ENCODE measurements at places on chromosomes 16 and 17.

- DNase-seq = no peak
These were observed 50.4 kb upstream of the ENPP7 start for GRCh38 chr17:79680318-79680695.

GRCh38 chr17:67911059-67911782 is 85.0 kb downstream of the C17orf58 start:
- no peak for DNase-seq

DNA sequence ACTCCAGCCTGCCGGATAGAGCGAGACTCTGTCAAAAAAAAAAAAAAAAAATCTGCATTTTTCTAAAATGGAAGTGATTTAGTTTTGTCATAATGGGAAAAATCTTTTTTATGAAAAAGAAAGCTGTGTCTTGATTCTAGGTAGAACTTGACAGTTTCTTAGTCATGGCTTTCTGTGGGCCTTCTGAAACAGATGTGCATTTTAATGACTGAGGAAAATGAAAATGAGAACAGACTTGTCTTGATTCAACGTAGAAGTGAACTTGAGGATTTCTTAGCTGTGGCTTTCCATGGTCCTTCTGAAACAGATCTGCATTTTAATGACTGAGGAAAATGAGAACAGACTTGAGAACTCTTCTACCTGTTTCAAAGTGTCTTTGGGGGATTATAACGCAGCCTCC is 171.7 kb downstream of the VPS53 start:
- no peak for DNase-seq

- DNase-seq = peak; percentile 83
These were observed 20.5 kb upstream of the FAAP100 start for GRCh38 chr17:81572563-81573168.

DNA sequence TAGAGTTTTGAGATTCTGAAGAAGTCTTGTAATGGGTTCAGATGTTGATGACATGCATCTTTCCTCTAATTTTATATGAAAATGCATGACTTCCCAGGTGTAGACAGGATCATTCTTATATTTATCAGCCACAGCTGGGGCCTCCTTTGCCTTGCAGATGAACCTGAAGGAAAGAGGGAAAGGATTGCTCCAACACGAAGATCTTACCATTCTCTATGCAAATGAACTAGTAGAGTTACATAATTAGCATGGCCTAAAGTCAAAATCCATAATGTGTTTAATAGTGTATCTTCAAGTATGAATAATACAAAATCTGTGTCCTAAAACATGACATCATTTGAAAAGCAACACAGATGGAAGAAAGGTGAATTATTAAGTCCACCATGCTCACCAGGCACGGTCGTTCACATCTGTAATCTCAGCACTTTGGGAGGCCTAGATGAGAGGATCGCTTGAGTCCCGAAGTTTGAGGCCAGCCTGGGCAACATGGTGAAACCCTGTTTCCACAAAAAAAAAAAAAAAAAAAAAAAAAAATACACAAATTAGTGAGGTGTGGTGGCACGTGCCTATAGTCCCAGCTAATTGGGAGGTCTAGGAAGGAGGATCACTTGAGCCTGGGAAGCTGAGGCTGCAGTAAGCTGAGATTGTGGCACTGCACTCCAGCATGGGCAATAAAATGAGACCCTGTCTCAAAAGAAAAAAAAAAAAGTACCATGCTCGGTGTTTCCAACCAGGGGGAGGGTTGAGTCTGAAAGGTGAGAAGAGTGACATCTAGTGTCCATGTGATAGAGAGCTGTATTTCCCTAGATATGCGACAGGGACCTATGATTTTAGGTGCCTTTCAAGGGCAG is 6.3 kb downstream of the VWA3A start:
- DNase-seq = peak; percentile 23

DNA sequence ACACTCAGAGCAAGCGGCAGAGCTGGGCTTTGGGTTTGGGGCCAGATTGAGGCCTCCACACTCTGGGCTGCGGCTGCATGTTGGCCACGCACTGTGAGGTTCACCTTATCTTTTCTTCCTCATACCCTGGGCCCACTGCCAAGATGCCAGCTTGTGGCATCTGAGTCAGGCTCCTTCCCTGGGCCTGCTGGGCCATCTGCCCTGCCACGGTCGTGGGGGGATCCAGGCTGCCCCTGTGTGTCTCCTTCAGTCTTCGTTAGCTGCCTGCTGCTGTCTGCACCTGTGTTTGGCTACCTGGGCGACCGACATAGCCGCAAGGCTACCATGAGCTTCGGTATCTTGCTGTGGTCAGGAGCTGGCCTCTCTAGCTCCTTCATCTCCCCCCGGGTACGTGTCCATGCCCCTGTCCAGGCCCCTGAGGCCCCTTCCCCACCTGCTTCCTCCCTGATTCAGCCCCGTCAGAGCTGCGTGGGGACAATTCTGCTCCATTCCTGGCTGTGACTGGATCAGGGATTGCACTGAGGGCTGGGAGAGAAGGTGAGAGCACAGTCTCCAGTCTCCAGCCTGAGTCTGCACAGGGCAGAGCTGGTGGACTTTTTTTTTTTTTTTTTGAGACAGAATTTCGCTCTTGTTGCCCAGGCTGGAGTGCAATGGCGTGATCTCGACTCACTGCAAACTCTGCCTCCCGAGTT is 11.2 kb downstream of the SPNS3 start:
- peak; percentile 49 for DNase-seq

DNA sequence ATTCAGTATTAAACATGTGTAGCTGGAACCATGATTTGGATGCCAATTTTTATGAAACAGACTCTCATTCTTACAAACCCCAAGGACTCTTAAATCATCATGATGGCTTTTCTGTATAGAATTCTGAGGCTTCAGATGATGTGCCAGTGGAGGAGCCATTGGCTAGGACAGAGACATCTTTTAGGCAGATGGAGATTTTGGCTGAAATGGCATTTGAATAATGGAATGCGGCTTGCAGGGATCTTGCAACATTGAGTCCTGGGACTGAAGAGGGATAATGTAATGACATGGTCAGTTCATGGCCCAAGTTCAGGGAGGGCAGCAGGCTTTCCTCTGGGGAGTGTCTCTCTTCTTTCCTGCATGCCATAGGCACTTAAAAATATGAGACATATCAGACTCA is 172.4 kb downstream of the ABCA8 start:
- no peak for DNase-seq

DNA sequence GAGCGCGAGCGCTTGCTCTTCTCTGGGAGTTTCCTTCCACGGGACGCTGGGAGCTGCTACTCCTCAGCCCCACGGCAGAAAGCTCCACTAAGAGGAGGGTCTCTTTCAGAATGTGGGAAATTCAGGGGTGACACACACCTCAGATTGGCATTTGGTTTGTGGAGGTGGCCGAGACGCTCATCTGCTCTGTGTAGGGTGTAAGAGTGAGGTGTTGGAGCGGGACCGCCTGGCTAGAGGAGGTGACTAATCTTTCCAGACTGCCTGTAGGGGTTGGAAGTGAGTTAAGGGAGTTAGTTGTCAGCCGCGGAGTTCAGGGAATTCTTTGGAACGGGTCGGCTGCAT is 735 bp downstream of the PSMD11 start:
- DNase-seq = no peak

- DNase-seq = no peak
These were observed 5.3 kb downstream of the GPRC5B start for GRCh38 chr16:19879241-19879792.

GRCh38 chr16:5463820-5464219 is 366.2 kb upstream of the EEF2KMT start:
- DNase-seq = no peak

- no peak for DNase-seq
These were observed 93.3 kb downstream of the RAB11FIP4 start for GRCh38 chr17:31484821-31485220.

GRCh38 chr17:73349138-73349537 is 37.3 kb upstream of the CDC42EP4 start:
- no peak for DNase-seq

GRCh38 chr17:8479431-8479947 is 43.8 kb downstream of the NDEL1 start:
- no peak for DNase-seq

DNA sequence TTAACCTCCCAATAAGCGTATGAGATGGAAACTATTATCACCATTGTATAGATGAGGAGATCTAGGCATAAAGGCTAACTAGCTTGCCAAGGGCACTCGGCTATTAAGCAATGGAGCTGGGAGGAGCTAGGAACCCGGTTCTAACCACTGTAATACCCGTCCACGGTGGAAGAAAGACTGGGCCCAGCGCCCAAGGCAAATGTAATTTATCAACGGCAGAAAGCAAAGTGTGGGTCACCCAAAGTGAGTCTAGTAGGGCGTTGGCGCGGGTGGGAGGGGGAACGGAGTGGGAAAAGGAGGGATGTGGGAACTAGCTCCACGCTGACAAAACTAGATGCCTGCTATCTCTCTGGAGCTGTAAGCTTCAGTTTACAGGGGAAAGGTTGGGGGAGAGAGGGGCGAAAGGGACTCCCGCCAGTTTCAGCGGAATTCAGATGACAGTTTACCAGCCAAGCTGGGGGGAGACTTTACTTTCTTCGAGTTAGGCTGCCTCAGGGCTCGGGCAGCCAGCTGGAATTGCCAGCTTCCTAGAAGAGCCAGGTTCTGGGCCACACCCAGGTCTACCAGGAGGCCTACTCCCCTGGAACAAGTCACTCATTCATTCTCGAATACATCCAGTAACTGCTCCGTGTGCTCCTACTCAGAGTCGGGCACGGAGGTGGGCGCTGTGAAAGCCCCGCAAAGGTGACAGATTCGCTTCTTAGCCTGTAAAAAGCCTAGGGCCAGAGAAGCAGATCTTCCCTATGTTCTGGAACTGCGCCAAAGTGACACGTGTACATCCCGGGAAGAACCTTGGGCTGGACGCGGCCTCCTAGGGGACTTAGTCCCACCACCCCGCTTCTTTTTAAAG is 837 bp downstream of the LRRC59 start:
- no peak for DNase-seq

DNA sequence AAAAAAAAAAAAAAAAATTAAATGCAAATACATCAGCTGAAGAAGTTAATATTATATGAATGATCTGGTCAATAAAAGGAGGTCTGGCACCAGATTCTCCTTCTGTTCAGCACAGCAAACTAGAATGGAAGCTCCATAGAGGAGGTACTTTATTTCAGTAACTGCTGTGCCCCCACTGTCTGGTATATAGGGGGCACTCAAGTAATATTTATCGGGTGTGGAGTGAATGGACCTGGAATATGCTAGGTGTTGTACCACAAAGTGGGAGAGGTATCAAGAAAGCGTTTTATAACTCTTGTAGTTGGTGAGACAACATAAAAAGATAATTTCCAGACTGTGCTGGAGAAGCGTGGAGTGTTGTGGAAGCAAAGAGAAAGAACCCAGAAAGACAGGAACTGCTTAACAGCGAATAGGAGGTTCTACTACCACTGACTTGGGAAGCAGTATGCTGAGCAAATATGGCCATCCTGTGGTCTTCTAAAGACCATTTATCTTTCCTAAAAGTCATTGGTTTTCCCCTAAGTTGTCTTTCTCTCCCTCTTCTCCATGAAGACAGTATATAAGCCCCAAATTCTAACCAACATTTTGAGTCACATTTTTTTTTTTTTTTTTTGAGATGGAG is 12.2 kb upstream of the PRKCA start:
- DNase-seq = no peak

GRCh38 chr17:51820252-51820651 is 338.3 kb downstream of the CA10 start:
- DNase-seq = no peak

DNA sequence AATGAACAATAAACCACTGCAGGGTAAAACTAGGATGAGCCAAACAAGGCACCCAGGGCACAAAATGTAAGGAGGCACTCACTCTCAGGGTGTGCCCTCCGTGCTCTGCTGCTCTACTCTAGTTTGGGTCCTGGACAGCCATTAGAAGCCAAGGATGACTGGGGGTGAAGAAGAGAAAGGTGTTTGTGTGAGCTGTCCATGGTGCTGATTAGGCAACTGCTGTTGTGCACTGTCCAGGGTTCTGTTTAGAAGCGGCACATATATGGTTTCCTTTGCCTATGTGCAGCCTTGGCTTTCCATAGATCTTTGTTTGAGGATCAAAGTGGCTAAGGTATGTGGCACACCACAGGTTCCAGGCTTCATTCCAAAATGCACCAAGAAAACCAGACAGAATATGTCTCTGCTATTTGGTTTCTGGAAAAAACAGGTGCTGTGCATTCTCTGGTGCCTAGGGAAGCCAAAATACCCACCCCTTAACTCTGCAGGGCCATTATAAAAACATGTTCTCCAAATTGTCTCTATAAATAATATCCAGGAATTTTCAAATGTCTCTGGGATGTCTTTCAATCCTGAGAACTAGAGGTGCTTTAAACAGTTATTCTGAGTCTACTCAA is 123.5 kb downstream of the CBLN1 start:
- DNase-seq = no peak

DNA sequence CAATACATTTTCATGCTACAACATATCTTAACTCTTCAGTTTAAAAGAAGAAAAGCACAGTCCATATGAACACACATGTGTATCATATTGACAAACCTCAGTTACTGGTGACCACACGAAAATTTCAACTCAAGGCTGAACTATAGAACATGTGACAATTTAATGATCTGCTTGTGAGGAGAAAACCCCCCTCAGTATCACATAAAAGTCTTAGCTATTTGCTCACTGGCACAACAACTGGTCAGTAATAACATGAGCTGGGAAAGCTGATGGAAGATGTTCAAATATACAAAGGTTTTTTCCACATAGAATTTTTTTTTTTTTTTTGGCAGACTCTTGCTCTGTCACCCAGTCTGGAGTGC is 19.5 kb downstream of the ZNF652 start:
- no peak for DNase-seq

- DNase-seq = no peak
These were observed 3.5 kb upstream of the ARMC5 start for GRCh38 chr16:31455601-31456314.

DNA sequence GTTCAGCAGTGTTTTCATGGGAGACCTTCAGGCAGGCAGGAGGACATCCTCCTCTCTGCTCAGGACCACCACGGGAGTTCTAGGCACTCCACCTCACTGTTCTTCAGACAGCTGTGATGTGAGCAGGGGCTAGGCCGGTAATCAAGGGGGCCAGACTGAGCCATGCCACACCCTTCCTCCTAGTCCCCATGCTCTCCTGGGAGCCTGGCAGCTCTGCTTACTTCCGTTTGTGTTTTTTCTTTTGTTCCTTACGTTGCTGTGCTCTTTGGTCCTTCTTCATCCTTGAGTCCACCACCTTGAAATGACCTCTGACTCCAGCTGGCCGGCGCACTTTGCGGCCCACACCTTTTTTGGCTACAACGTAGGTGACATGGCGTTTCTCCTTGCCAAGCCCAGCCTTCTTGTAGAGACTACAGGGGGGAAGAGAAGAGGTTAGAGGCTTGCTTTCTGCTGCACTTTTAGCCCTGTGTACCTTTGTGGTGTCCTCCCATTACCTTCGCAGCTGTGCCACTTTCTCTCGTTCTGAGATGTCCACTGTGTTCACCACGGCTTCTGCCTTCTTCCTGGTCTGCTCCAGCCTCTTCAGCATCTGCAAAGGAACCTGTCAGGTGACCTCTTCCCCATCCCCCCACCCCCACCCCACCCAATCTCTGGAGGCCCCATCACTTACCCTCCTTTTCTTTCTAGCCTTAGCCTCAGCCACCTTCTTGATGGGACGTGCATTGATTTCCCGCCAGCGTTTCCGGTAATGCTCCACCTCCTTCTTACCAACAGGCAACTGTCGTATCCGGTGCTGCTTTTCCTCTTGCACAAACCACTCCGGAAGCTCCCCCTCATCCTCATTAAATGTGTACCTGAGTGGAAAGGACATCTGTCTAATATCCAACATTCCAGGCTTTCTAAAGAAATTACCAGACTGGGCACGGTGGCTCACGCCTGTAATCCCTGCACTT is 7.4 kb upstream of the PSMC5 start:
- DNase-seq = no peak

All from NCI-H446 treated with DMSO at 0.1 percent for 48 hours (cell line).